ENCODE measurements at places on chromosomes 7 and 10.

GRCh38 chr7:148382596-148382995 lies 208.0 kb upstream of the C7orf33 start:
- no peak for DNase-seq

GRCh38 chr7:77415476-77415822 lies 700 bp downstream of the GSAP start:
- DNase-seq = no peak

GRCh38 chr10:6924166-6924565 lies 344.1 kb upstream of the PRKCQ start:
- DNase-seq = peak; percentile 41

DNA sequence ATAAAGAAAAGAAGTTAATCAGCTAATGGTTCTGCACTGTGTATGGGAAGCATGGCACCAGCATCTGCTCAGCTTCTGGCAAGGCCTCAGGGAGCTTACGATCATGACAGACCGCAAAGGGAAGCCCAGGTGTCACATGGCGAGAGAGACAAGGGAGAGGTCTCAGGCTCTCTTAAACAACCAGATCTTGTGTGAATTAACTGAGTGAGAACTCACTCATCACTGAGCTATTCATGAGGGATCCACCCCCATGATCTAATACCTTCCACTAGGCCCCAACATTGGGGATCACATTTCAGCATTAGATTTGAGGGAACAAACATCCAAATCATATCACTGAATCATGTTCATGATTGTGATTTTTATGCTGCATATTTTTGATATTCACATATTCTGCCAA lies 5.8 kb downstream of the USP54 start:
- DNase-seq = peak; percentile 49

DNA sequence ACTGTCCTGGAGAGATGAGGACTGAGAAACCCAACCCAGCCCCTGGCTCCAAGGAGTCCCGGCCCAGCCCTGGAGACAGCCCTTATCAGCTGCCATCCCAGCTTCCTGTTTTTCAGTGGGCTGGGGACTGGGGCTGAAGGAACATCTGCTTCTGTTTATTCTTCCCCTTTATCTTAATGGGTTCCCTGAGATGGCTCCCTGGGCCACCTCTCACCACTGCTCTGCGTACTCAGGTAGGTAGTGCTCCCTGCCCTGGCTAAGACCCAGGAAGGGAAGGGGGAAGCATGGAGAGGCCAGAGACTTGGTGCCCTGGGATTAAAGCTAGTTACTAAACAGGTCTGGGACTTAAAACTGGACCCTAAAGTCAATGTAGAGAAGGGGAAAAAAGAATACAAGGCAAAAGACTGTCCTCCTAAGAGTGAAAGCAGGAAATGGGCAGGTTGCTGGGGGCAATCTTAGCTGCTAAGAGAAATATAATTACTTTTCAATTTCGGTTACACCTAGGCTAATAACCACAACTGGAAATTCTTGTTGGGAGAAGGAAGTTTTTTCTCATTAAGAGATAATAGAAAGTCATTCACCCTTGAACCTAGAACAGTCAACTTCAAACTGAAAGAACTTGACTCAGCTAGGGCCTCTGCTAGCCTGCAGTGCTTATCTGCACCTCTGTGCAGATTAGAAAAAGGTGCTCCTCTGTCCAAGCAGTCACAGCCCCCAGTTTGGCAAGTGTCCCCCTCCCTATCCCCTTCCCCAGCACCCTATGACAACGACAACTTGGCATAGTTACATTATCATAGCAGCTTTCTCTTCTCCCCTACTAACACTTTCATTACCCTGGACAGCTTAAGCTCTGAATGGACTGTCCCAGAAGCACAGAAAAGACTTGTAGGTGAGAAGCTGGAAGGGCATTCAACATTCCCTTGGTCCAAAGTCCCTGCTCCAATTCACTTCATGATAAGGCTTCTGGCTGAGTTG lies 65.6 kb upstream of the KDM7A start:
- DNase-seq = no peak

DNA sequence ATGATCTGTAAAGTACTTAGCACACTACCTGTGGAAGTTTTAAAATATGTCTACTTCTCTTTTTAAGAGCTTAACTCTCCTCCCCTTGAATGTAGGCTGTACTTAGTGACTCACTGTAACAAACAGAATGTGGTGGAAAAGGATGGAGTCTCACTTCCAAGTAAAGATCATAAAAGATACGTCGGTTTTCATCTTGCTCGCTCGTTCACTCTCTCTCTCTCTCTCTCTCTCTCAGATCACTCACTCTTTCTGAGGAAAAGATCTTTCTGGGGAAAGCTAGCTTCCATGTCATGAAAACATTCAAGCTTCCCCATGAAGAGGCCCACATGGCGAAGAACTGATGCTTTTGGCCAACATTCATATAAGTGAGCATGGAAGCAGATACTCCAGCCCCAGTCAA lies 5.5 kb downstream of the CHUK start:
- no peak for DNase-seq

DNA sequence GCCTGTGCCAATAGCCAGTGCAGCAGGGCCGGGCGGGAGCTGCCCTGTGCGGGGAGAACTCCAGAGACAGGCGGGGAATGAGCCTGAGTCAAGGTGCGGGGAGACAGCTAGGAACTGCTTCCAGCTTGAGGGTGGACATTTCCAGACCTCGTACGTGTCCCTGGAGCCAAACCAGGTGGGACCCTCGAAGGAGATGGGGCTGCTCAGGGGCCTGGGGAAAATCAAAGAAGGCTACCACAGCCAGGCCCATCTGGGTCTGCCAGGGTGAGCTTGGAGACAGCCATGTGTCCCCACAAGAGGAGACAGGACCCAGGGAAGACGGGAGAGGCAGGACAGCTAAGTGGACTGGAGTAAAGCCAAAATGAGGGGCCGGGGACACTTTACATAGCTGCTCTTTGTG lies 504.9 kb upstream of the MGMT start:
- DNase-seq = no peak

DNA sequence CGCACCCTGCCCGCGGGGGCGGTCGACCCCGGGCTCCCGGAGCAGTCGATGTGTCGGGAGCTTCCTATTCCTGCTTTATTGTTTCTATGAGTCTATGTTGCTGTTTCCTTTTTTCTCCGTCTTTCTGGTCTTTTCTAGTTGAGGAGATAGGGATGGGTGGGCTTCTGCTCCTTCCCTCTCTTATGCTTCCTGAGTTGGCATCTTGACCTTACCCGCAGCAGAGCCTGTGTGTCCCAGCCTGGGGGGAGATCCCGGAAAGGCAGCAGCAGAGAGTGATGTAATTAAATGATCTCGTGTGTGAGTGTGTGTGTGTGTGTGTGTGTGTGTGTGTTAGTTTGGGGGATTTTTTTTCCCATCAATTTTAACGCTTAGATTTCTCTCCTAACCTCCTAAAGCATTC lies 486 bp upstream of the SORCS1 start:
- no peak for DNase-seq

- DNase-seq = peak; percentile 94
Measured at GRCh38 chr7:32506266-32507054, 11.2 kb downstream of the AVL9 start.

GRCh38 chr10:22017283-22018020 lies 13.9 kb upstream of the DNAJC1 start:
- peak; percentile 17 for DNase-seq

- DNase-seq = peak; percentile 26
Measured at GRCh38 chr7:40507166-40507565, 372.4 kb downstream of the SUGCT start.

- DNase-seq = peak; percentile 77
Measured at GRCh38 chr7:144019457-144019856, 19.3 kb downstream of the OR6B1 start.

GRCh38 chr7:139728203-139728602 lies 49.6 kb downstream of the HIPK2 start:
- DNase-seq = no peak

GRCh38 chr10:51640120-51640819 lies 59.1 kb downstream of the CSTF2T start:
- DNase-seq = peak; percentile 35

GRCh38 chr7:100682228-100682741 lies 8.7 kb downstream of the GNB2 start:
- DNase-seq = peak; percentile 64

DNA sequence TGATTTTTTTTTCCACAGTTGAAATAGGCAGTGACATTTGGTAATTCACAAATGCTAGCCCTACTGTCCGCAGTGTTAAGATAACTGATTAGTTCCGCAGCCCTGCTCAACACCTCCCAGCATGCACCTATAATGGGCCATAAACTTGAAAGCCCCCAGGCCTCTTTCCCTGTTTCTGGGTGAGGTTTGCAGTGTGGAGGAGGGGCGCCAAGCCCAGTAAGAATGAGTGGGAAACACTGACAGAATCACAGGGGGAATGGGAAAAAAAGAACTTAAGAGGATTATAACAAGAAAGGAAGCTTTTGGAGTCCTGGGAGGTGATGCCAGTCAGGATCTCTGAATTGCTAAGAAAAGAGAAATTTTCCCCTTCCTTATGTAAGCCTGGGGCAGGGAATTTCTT lies 39.6 kb upstream of the SP8 start:
- DNase-seq = no peak

DNA sequence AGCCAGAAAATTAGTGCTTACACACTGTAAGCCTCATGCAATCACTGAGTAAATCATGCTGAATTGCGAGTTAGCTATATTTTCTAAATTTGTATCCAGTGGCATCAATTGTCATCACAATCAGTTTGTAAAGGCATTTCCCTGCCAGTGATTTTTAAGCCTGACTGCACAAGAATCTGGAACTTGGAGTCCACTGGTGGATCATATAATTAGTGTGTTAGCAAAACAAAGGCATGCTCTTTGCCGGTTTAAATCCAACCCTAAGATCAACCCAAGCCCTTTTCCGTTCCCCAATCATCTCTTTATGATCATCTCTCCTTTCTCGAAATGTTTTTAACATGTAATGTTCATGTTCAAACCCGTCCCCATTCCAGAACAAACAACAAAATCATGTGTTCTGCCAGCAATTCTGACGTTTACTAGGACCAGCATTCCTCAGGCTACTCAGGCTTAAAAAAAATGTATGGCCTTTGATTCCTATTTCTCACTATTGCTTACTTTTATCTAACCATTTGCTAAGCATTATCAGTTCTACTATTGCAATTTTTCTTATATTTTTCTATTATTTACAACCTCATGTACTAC lies 649.2 kb downstream of the SORCS1 start:
- DNase-seq = no peak

- peak; percentile 86 for DNase-seq
Measured at GRCh38 chr7:2800931-2801688, 43.0 kb downstream of the GNA12 start.

GRCh38 chr10:68735119-68735518 lies 14.1 kb downstream of the CCAR1 start:
- DNase-seq = no peak

GRCh38 chr7:155230169-155230593 lies 67.5 kb upstream of the INSIG1 start:
- peak; percentile 99 for DNase-seq

DNA sequence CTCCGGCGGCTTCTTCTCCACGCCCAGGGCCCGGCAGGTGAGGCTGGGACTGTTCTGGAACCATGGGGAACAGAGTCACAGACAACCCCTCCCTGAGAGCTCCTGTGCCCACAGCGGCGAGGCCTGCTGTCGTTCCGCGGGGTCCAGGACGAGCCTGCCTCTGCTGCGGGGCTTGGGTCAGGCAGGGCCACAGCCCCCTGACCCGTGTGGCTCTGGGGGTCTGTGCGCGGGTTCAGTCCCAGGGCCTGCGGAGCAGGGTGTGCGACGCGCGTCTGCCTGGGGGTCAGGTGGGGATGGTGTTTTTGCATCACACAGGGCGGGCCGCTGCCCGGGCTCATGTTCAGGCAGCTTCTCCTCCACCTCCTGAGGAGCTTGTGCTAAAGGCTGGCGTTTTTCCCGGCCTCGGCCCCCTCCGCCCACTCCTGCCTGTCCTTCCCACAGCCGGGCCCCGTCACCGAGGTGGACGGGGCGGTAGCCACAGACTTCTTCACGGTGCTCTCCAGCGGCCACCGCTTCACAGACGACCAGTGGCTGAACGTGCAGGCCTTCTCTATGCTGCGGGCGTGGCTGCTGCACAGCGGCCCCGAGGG lies 8.4 kb downstream of the AP5Z1 start:
- no peak for DNase-seq

DNA sequence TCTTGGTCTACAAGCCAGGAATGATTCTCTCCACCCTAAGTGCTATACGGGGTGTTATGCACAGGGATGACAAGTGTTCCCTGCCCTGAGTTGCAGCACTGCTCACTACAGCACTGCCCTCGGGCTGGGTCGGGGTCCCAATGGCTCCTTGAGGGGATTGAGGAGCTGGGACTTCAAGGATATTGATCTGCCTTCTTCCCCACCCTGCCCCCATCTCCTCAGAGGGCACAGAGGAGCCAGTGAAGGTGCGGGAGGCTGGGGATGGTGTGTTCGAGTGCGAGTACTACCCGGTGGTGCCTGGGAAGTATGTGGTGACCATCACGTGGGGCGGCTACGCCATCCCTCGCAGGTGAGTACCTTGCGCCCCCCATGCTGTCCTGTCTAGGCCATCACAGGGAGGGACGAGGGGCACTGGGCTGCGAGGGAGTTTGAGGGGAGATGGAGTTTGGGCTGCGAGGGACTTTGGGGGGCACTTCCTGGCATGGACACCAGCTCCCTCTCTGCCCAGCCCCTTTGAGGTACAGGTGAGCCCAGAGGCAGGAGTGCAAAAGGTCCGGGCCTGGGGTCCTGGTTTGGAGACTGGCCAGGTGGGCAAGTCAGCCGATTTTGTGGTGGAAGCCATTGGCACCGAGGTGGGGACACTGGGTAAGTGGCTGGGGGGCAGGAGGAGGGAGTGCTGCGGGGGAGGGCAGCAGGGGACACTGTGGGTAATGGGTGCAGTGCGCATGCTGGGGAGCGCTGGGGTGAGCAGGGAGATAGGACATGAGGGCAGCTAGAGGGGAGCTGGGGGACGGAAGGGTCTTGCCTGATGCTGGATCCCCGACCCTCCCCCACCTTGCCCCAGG lies 10.3 kb downstream of the FLNC start:
- no peak for DNase-seq

DNA sequence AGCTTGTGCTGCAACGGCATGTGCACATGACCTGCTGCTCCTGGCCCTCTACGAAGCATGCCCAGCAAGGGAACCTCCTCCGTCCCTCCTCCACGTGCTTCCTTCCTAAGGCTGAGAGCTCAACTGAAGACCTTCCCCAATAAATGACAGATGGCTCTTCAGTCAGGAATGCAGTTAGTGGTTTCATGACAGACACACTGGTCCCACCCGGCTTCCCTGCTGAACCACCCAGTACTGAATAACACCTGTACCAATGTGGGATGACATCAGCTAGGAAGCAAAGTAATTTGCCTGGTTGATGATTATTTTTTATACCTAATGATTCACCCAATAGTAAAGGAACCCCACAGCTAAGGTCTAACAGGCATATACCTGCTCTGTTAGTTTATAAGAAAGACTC lies 69.1 kb downstream of the SCRN1 start:
- DNase-seq = no peak

DNA sequence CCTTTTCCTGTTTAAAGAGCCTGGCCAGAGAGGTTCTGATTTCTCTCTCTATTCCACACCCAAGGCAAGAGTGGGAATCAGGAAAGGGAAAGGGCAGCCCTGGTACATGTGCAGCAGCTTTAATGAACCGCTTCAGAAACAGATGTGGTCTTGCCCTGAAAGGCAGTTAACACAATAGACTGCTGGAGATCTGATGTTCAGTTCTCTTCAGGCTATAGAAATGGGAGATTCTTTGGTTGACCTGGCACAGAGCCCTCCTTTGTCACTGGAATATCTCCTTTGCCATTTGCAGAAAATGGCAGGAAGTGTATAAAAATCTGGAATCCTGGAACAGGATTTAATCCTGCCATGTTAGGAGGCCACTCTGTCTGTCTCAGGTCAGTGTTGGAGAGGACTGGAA lies 36.3 kb upstream of the EXOC6 start:
- no peak for DNase-seq

- no peak for DNase-seq
Measured at GRCh38 chr10:119231654-119232053, 24.3 kb downstream of the GRK5 start.

- DNase-seq = peak; percentile 98
Measured at GRCh38 chr7:46764100-46764936, 817.6 kb downstream of the TNS3 start.

All from fibroblast of mammary gland (primary cell).